Lower lobe of right lung (tissue), 2 donors: ENCODE measurements at places on chromosomes 5 and 9.

DNA sequence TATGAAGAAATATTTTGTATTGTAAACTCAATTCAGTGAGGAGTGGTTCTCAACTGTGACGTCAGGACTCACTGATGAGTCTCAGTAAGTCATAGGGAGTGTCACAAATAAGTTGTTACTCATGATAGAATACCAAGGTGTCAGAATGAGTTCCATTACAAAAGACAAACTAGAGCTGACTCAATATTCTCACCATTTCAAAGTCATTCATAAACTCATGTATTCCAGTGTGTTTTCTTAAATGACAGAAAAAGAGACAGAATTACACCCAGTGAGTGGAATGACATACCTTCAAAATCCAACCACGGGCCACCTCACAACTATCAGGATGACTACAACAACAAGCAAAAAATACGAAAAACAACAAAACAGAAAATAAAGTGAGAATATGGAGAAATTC is 321.5 kb downstream of the ENC1 start:
- no peak for DNase-seq

- no peak for DNase-seq
Observed at GRCh38 chr9:7376833-7377232, 422.7 kb downstream of the DMAC1 start.

DNA sequence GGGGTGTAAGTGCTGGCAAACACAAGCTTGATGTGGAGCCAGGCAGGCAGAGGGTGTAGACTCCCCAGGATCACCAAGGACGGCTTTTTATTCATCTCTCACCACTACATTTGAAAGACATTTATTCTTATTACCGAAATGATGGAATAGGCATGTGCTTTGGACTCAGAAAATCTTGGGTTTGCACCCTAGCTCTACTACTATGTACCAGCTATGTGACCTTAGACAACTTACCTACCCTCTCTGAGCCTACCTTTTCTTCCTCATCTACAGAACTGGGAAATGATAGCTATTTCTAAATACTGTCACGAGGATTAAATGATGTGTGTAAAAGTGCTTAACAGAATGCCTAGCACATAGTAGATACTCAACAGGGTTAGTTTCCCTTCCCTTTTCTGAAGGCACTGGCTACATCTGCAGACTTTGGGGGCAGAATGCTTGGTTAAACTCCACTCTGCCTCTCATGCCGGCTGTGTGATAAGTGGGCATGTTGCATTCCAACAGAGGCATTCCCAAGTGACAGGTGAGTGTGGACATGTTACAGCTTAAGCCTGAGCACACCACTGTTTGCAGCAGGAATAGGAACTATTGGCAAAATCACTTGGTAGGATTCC is 94.8 kb downstream of the SLC1A3 start:
- DNase-seq, result no peak

- no peak for DNase-seq
Observed at GRCh38 chr5:157509587-157509986, 49.6 kb downstream of the NIPAL4 start.

DNA sequence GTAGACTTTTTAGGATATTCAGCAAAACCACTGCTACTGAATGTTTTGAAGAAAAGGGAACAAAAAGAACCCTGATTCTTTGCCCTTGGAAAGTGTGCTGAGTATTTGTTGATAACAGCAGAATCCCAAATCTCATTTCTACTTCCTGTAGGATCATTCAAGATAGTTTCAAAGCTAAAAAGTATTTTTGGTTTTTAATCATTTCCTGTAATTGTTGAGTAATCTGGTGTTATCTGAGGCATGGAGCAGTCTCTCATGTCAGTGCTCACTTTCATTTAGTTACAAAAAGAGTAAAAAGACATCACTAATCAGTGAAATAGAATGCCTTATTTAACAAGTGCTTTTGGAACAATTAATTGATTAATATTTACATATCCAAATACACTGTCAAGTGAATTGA is 56.1 kb downstream of the ITGA2 start:
- no peak for DNase-seq

- DNase-seq, result no peak
Observed at GRCh38 chr5:75824323-75824722, 107.1 kb upstream of the POC5 start.

DNA sequence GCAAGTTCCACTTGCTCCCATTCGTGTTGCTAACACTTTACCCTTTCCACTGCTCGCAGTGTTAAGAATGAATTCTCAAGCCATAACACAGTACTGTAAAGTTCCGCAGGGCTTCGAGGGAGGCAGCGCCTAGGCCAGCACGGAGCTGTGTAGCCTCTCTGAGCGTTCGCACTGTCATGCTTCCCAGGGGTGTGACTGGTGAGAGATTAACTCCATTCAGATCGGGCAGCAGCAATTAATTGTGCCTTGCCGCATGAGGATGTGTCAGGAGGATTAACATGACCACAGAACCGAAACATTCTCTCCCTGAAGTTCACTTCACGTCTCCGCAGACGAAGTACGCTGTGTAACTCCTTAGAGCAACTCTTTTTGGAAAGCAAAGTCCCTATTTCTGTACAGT is 23.2 kb downstream of the ZBTB34 start:
- DNase-seq, result no peak

DNA sequence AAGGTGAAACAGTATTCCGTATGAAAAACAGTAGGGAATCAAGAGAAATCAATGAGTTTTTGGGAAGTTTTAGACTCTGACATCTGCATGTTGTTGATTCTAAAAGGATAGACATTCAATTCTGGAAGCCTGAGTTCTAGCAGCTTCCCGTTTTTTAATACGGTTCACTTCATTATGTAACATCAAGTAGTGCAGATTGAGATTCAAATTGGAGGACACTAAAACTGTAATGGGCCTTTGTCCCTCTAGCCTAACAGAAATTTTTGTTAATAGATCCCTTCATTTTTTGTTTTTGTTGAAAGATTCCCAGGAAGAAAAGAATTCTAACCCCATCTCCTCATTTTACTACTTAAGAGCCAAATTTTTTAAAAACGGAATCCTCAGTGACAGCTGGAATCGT is 384.6 kb downstream of the SH3GL2 start:
- no peak for DNase-seq
